Progenitor cell of endocrine pancreas (in vitro differentiated cells): ENCODE measurements at places on chromosomes 3 and 15.

DNA sequence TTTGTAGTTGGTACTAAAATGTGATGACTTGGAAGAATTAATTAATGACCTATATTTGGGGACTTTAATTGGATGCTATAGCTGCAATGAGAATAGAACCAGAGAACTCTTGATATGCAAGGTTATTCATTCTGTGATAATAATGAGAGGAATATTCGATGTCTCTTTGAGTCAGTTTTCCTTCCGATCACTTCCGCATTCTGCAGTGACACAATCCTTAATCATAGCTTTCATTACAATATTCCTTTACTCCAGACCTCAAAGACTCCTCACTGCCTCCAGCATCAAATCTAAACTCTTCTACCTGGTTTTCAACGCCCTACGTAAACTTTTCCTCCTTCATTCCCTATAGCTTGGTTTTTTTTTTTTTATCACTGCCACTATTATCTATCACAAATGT lies 21.6 kb downstream of the B3GNT5 start:
- DNase-seq: no peak

GRCh38 chr3:20091331-20092047 lies 51.2 kb downstream of the KAT2B start:
- no peak for DNase-seq

- DNase-seq: no peak
These were observed 72.9 kb downstream of the RPL39L start for GRCh38 chr3:187066228-187066995.

- no peak for DNase-seq
These were observed 43.5 kb downstream of the EPHB1 start for GRCh38 chr3:134838599-134838998.

GRCh38 chr3:69669070-69669469 lies 70.2 kb upstream of the MITF start:
- no peak for DNase-seq

DNA sequence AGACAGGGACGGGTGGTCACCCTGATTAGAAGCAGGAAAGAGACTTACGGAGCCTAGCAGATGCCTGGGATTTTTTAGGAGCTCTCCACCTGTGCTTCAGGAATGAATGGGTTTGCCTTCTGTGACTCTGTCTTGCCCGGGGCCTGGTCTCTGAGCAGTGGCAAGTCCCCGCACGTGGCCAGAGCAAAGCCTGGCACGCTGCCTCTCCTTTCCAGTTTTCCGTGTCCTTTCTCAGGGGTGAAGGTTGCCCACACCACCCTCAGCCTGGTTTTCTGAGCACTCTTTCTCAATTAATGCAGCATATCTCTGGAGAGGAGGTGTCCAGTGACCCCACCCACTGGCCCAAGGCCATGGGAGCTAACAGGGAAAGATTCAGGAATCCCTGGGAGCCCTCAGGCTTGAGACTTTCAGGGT lies 14.5 kb upstream of the CHST14 start:
- no peak for DNase-seq

- no peak for DNase-seq
These were observed 33.6 kb downstream of the GOLGA6L10 start for GRCh38 chr15:82315519-82316246.

DNA sequence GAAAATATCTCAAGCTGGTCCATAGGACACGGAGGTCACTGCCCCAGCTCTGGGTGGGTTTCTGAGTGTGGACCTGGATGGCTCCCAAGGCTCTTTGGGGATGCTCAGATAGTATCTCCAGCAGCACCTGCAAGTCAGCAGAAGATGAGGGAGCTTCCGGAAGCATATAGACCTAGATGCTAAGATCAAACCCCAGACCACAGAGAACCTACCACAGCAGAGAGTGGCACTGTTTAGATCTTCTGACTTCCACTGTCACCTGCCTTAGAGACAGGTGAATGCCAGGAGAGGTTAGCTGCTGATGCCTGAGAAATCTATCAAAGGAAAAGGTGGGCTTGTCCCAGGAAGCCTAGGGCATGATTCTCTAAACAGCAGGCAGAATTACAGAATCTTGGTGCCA lies 105.7 kb upstream of the TRPM1 start:
- DNase-seq: no peak

- DNase-seq: no peak
These were observed 20.4 kb upstream of the AP3B2 start for GRCh38 chr15:82730022-82730530.

GRCh38 chr3:132549890-132550578 lies 47.0 kb upstream of the ACKR4 start:
- no peak for DNase-seq

DNA sequence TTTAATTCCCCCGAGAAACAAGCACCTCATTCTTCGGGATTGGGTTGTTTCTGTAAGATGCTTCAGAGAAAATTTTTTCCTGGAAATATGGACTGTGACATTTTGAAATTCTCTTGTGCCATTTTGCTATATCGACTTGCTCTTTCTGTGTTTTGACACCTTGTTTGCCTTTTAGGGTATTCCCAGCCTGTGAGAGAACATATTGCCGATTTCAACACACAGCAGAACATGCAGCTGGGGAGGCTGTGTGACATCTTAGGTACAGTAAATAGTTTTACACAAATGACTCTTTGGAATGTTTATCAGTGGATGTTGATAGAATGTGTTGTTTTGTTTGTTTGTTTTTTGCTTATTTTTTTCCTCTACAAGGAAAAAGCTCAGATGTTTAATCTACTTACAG lies 130.2 kb downstream of the IQCH start:
- DNase-seq: no peak

GRCh38 chr3:108528459-108529252 lies 18.3 kb upstream of the MYH15 start:
- DNase-seq: no peak

GRCh38 chr15:70853318-70853972 lies 512 bp downstream of the LARP6 start:
- DNase-seq: peak; percentile 39
